Left ventricle myocardium inferior (tissue), 1 donor: ENCODE measurements at places on chromosomes 4 and X. TPM values are rescaled to one million over a fixed set of nuclear protein-coding genes. Genes with fewer than 3 reads are reported as not detected.

Gene MAGEA1
- not detected for total RNA-seq

Gene RRH
- 0.19 TPM for total RNA-seq

Gene MRFAP1
- 223 TPM for total RNA-seq

Gene MFSD8
- total RNA-seq = 12.3 TPM

Gene ZMYM3
- total RNA-seq = 14.3 TPM

Gene CT45A2
- not detected for total RNA-seq

Gene FGFBP1
- not detected for total RNA-seq

Gene HSFX4
- not detected for total RNA-seq
